ENCODE measurements at places on chromosomes 12 and 14. TPM values are rescaled to one million over a fixed set of nuclear protein-coding genes. Genes with fewer than 3 reads are reported as not detected.

MYO1H gene
- not detected for total RNA-seq

TMEM30B gene
- total RNA-seq: 2.2 TPM

GRCh38 chr12:71164568-71165197 lies 6.9 kb upstream of the TSPAN8 start:
- DNase-seq: no peak

DNA sequence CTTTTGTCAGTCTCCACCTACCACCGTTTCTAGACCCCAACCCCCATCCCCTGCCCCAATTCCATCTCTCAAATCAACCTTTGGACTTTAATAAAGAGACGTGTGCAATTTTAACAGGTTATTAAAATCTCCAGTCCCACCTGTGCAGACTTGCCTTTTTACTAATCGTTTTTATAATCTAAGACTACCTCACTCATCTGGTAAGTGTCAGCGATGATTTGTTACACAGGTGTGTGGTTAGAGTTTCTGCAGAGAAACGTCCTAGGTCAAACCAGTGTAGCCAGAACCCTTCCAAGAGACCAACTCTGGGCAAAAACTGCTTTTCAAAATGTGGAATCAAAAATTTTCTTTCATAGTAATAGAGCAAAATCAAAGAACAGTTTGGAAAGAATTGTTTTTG lies 60.4 kb upstream of the PELI2 start:
- DNase-seq: no peak

ALDH1L2 gene
- total RNA-seq: 11.1 TPM

FOXG1 gene
- total RNA-seq: not detected

DNA sequence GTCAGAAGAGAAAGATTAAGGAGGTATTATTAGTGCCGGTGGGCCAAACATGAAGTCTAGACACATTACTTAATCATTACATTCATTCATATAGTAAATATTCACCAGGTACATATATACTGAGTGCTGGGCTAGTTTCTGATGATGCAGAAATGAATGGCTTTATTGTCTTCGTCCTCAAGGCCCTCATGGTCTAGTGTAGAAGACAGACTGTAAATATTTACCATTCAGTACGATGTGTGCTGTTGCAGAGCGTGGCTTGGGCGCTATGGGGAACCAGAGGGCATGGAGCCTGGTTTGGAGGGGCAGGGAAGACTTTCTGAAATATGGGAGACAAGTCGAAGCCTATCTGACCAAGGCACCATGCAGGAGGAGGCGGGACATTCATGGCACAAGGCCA lies 37.0 kb upstream of the TCL1B start:
- no peak for DNase-seq

DNA sequence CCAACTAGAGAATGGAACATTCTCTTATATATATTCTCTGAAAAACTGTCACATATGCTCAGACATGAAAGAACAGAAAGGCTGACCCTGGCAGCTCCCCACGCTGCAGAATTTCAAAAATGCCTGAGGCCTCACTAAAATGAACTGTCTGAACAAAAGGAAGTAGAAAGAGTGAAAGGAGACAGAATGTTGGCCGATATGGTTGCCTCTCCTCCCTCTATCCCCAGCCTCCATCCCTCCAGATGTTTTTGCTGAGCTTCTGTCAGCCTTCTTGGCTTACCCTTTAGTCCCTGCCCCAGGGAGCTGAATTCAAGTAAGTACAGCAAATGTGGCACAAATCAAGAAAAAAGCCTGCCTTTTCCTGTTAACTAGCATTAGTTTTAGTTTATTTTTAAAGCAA lies 6.9 kb downstream of the SMCO2 start:
- DNase-seq: no peak

ATN1 gene
- total RNA-seq: 51.4 TPM

GRCh38 chr12:113099764-113100163 lies 35.8 kb downstream of the RASAL1 start:
- DNase-seq: no peak

- DNase-seq: no peak
Observed at GRCh38 chr14:39877577-39878190, 445.5 kb upstream of the FBXO33 start.

DNA sequence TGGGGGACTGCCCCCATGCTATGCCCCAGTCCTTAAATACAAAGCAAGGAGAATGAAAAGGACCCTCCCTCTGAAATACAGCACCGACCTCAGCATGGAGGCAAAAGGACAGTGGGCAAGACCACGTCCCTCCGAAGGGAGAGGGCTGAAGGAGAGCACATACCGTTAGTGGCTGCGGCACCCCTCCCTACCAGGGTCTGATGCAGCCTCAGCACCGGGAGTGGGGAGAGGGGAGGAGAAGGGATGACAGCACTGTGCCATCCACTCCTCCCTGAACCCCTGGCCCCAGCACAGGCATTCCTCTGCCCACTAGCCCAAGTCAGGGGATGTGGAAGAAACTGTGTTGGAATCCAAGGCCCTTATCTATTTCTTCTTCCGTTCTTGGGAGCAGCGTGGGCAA lies 3.6 kb upstream of the ACRBP start:
- no peak for DNase-seq

DNA sequence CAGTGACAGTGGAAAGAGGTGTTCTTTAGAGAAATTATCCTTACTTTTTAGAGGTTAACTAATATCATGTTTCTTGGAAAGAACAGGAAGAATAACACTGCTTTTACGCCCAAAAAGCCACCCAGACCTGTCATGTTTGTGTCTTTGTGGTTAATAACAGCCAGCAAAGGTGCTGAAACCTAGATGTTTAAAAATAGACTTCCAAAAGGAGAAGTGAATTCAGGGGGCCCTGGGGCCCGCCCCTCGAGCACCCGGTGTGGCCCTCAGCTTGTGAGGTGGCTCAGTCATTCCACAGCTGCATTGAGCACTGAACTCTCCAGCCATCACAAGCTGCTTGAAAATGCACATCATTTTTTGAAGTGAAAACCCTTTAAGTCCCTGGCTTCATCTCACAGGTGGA lies 20.8 kb upstream of the AMN start:
- DNase-seq: no peak

LUM gene
- total RNA-seq: not detected

DNA sequence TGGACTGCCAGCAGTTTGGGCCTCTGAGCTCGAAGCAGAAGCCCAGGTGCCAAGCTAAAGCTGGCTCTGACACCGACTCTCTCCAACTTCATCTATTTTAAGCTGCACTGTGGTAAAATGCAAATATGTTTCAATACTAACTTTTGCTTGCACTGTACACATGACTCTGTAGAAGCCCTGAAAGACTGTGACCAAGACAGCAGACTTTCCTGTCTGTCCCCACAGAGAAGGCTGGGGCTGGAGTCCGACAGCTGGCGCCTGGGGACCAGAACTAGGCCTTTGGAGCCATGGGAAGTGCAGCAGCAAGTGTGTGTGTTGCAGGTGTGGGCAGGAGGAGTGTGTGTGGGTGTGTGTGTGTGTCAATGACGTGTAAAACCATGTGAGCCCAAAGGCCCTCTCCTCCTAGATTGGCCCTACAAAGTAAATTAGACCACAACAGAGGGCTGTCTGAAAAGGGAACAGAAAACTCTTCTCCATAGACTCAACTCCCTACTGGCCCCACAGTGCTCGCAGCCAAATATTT lies 16.4 kb upstream of the RAB35 start:
- no peak for DNase-seq

SMCO2 gene
- total RNA-seq: 0.72 TPM

DNA sequence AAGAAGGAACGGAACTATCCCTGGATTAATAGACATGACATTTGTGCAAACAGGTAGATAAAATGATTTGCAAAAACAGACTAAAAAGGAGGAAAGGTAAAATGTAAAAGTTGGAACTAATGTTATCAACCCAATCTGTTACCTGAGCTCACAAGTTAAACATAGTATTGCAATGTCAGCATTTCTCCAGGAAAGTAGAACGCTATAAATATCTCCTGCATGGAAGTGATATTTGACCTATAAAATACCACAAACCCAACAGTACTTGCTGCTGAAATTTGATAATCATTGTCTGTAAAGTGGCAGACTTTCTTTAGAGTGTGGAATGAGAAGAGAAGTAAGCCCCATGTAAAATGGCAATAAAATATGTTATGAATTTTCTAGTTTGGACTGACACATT lies 1435.7 kb downstream of the LRFN5 start:
- DNase-seq: no peak

DNA sequence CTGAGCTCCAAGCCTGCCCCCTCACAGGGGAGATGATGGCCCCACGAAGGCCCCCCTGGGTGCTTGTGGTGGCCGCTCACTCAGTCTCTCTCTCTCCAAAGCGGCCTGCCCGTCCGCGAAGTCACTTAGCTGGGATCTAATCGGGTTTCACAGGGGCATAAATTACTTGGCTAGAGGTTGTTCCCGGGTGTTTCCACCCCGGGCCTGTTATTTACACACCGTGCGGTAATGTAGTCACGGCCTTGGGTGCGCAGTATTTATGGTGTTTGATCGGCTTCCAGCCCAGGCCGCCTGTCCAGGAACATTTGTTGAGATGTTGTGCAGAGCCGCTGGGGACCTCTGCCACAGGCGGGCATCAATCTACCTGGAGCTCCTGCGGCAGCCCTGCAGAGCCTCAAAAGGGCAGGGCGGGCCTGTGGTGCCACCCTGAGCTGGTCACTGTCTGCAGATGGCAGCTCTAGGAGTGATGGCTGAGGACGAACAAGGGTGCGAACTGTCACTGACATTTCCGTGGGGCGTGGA lies 91.2 kb downstream of the KIF26A start:
- DNase-seq: no peak

TROAP gene
- total RNA-seq: 77.9 TPM

- DNase-seq: no peak
Observed at GRCh38 chr14:59633486-59633885, 56.9 kb upstream of the CCDC175 start.
